Hematopoietic multipotent progenitor cell (in vitro differentiated cells): ENCODE measurements at places on chromosomes 3 and 15.

DNA sequence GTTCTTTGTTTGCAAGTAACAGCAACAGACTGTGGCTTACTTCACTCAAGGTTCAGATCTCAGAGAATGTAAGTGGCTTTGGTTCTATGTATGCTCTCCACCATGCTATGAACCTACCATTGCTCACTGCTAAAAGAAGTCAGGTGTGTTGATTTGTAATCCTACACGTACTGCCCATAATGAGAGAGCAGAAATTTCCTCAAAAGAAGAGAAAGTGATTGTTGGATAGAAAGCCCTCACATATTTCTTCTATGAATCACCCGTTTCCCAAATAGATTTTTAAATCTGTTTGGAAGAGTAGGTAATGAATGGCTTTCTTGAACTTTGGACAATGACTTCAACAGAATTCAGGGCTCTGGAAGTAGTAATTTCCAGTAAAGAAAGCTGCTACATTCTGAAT is 565.4 kb downstream of the ROBO2 start:
- DNase-seq = no peak

- peak; percentile 63 for DNase-seq
These were observed 20.5 kb upstream of the MINDY4B start for GRCh38 chr3:150925751-150926201.

- no peak for DNase-seq
These were observed 113.4 kb downstream of the CCNL1 start for GRCh38 chr3:157046520-157046919.

DNA sequence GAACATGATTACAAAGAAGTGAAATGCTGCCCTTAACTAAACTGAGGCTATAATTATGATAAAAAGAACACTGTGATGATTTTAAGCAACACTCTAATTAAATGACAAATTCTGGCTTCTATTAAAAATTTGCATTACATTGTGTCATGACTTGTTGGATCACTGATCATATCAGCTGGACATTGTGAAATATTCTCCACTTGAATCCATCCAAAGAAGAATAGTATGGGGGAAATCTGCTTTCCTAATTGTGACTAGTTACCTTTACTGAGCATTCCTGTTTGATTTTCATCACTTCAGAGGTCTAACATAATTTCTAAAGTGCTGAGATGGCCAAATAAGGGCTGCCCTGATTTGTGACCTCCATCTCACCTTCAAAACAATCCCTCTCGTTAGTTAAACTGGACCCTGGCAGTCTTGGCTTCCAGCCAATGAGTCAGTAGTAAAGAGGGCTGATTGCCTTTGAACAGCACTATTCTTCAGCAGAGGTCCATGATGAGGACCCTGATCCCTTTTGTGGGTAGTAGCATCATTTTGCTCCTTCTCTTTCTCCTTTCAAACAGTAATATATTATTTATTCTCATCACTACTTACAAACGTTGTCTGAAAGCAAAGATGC is 53.5 kb upstream of the LEKR1 start:
- DNase-seq = no peak

- DNase-seq = no peak
These were observed 159.6 kb downstream of the GBE1 start for GRCh38 chr3:81601707-81602305.

DNA sequence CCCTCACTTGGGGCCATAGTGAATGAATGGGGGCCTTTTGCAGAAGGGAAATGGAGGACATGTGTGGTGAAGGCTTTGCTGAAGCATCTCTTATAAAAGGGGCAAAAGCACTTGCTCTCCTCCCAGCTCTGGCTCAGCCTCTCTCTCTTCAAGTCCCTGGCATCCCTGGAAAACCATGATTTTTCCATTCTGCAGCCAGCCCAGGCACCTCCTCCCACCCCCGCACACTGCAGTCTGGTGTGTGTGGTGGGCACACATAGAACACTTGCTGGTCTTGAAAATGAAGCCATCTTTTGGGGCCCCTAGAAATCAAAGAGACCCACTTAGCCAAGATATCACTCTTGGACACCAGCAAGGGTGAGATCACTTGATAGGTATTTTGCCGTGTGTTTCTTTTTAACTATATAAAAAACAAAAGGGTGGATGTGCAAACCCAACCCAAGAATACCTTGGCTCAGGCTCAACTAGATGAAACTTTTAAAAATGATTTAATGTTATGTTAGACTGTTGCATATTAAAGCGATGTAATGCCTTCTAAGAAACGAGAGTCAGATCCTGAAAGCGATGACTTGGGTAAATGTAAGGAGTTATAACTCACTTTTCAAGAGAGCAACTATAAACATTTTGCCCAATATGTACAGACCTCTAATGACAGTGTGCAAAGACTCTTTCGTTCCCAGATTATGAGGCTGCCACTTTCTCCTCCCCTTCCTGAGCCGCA is 16.4 kb upstream of the ALDH1A3 start:
- DNase-seq = no peak

DNA sequence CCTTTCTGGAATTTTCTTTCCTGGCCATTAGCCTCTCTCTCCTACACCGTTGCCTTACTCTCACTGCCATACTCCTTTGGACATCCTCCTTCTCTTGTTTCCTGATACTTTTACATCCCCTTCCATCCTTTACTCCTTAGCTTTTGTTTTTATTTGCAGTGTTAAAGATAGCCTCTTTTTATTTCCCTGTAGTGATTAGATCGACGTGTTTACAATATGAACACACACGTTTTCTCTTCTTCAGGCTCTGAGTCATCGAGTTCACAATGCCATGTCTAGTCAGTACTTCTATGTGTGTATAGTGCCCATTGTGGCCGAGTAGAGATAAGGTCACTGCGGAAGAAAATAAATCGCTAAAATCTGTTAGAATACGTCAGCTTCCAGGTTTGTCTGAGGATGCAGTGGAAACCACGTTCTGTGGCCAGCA is 208.5 kb downstream of the LPP start:
- DNase-seq = no peak

DNA sequence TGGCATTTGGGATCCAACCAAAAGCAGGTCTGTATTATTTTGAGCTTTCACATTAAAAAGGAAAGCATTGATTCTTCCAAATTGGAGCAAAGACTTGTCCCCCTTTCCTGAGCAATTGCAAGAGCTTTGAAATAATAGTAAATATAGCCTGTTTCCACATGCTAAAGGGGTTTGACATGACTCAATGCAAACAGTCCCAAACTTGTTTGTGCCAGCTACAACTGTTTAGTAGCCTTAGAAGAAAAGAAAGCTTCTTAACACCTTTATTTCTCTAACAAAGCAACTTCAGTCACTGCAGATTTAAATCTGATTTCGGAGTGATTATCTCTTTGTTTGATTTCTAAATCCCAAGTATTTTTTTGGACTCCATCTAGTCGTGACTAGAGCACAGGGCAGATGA is 180.2 kb downstream of the SEMA6D start:
- DNase-seq = no peak

GRCh38 chr3:176741664-176742047 is 455.6 kb downstream of the TBL1XR1 start:
- no peak for DNase-seq

GRCh38 chr3:98010194-98010882 is 24.8 kb downstream of the GABRR3 start:
- DNase-seq = no peak

DNA sequence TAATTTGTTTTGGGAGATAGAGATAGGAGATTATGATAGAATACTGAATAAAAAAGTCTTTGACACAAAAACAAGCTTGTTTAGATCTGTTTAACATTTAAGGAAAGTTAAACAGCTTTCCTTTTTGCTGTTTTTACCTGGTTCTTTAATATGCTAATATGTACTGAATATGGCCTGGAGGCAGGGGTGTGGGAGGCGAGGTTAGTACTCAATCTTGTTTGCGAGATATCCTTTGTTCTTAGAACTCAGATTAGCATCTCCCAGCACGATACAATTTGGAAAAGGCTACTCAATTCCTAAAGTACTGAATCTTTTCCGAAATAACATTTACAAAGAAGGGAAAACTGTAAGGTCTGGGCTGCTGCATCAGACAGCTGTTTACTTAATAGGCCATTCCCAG is 40.8 kb upstream of the ST3GAL6 start:
- DNase-seq = no peak

GRCh38 chr3:45579251-45579650 is 15.3 kb upstream of the LIMD1 start:
- no peak for DNase-seq

GRCh38 chr15:72306211-72306785 is 13.7 kb downstream of the CELF6 start:
- DNase-seq = peak; percentile 86

- no peak for DNase-seq
These were observed 252.9 kb upstream of the CBLB start for GRCh38 chr3:106121491-106122289.

GRCh38 chr3:192901435-192901834 is 16.2 kb downstream of the MB21D2 start:
- DNase-seq = no peak

- peak; percentile 39 for DNase-seq
These were observed 325.3 kb downstream of the THSD4 start for GRCh38 chr15:71440489-71441110.

DNA sequence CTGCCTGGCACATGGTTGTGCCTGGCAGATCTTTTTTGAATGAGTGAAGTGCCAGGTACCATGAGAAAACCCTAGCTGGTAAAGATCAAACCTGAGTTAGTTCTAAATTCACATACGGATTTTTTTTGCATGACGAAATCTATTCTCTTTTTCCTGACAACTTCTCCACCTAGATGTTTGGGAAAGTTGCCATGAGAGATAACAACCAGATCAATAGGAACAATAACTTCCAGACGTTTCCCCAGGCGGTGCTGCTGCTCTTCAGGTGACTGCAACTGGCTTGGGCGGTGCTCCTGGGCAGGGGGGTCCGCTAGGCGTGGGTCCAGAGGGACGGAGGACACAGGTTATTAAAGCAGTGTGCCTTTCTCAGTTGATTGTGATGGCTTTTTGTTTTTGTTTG is 71.8 kb downstream of the CHDH start:
- DNase-seq = no peak

DNA sequence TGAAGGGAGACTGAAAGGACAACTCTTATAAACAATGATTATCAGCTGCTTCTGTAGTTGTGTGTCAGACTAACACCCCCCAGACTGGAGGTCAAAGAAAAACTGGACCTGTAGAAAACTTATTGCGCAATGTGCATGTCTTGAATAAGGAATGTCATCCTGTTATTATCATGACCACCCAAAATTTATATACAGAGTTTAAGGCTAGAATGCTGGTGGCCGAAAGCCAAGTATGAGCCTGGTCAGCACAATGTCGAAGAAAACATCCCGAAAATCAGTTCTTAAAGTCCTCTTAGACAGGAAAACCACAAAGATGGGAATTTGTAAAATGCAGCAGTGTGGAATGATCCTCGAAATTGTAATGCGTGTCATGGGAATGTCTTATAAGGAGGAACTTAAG is 29.3 kb downstream of the RFTN1 start:
- DNase-seq = no peak

GRCh38 chr3:121431726-121432517 is 113.9 kb downstream of the POLQ start:
- DNase-seq = peak; percentile 81

DNA sequence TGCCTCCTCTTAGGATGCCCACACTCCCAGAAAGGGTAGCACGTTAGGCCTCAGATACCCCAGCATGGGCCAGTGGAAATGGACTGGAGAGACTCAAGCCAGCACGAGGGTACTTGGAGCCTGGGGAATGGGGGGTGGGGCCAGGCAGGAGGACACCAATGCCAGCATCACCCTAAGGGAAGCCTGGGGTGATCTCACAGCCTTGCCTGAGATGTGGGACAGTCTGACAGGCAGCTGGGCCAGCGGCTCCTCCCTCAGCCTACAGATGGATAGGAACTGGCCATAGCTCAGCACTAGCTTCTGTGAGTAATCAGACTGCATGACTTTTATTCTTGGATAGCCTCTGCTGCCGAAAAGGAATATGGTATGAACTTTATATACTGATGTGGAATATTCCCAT is 59.6 kb upstream of the MRPS22 start:
- no peak for DNase-seq

- DNase-seq = no peak
These were observed 149.4 kb downstream of the ADAMTS17 start for GRCh38 chr15:100192097-100193080.

DNA sequence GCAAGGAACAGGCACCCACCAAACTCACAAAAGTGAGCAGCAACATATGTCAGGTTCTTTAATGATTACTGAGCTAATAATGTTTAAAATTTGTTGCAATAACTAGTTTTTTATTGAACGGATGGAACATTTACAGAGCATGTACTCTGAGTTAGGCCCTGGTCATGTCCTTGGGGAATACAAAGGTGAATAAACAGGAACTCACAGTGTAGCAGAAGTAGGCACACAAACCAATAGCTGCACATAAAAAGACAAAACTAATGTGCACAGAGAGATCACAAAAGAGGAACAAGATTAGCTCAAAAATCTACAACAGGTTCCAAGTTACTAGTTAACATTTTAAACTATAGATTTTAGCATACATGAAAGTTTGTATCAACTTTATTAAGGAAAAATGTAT is 505.3 kb upstream of the PPP2R3A start:
- no peak for DNase-seq

DNA sequence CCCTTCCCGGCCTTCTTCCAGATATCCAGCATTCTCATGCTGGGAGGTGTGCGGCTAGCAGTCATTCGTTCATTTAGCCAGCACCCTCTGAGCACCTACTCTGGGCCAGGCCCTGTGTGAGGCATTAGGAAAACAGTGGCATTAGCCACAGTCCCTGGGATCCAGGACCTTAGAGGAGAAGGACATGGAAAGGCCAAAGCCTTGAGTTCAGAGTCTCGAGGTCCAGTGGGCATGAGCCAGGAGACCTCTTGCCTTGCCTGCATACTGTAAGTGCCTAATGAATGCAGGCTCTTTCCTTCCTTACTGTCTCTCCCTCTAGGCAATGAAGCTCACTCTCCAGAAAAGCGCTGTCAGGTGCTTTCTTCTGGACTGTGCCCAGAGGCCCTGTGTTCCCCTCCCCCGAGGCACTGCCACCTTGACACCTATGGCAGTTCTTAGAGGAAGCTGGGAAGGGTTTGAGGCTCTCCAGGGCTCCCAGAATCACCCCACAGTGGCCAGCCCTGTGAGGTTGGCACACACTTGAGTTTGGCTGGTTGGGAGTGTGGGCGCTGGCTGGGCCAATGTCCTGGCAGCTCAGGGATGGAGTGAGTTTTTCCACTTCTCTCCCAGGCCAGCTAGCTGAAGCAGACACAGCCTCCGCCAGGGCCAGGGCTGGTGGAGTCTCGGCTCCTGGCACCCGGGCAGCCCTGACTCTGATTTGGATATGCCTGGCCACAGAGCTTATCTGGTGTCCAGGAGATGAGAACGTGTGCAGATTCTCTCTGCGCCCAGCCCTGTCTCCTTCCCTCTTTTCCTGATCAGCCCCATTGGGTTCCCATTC is 5.4 kb downstream of the CORO2B start:
- no peak for DNase-seq
